ENCODE measurements at places on chromosomes 13 and 19. TPM values are rescaled to one million over a fixed set of nuclear protein-coding genes. Genes with fewer than 3 reads are reported as not detected.

Gene USP12
- 8.2 TPM for polyA plus RNA-seq

Gene MYO1F
- 5.1 TPM for polyA plus RNA-seq

Gene SIGLEC5
- not detected for polyA plus RNA-seq

Gene TPTE2
- polyA plus RNA-seq = 0.17 TPM

Gene ZNF90
- 8.1 TPM for polyA plus RNA-seq

Gene KLK14
- polyA plus RNA-seq = not detected

Gene FGF21
- polyA plus RNA-seq = not detected

Gene MAP4K1
- 4.6 TPM for polyA plus RNA-seq

Gene POU4F1
- polyA plus RNA-seq = 0.11 TPM

Gene CYP4F3
- polyA plus RNA-seq = not detected

Gene SIGLEC8
- polyA plus RNA-seq = not detected

Gene CDK8
- 19.8 TPM for polyA plus RNA-seq

Gene PLEKHG2
- polyA plus RNA-seq = 40.0 TPM

Gene ZNF610
- polyA plus RNA-seq = 15.7 TPM

Gene SUGP1
- polyA plus RNA-seq = 84.6 TPM

Gene TNFSF13B
- 2.4 TPM for polyA plus RNA-seq

Gene RASIP1
- 1.5 TPM for polyA plus RNA-seq

Gene HRC
- 184 TPM for polyA plus RNA-seq

Gene C19orf67
- polyA plus RNA-seq = 4.1 TPM

Gene FCAR
- not detected for polyA plus RNA-seq

Gene OR7A5
- polyA plus RNA-seq = not detected

Gene ERVV-1
- not detected for polyA plus RNA-seq

Gene CEBPA
- 3.2 TPM for polyA plus RNA-seq

Gene ATP1A3
- 8.1 TPM for polyA plus RNA-seq

Gene B3GNT8
- polyA plus RNA-seq = 4.8 TPM

Gene HSPB6
- polyA plus RNA-seq = 0.76 TPM

Gene DLEU7
- polyA plus RNA-seq = not detected

Gene CRTC1
- 5.8 TPM for polyA plus RNA-seq

Measured in cardiac muscle cell (in vitro differentiated cells and primary cell).